ENCODE measurements at places on chromosomes 12 and 14.

GRCh38 chr14:66038618-66039017, 447.6 kb upstream of the CCDC196 start:
- peak; percentile 78 for DNase-seq

DNA sequence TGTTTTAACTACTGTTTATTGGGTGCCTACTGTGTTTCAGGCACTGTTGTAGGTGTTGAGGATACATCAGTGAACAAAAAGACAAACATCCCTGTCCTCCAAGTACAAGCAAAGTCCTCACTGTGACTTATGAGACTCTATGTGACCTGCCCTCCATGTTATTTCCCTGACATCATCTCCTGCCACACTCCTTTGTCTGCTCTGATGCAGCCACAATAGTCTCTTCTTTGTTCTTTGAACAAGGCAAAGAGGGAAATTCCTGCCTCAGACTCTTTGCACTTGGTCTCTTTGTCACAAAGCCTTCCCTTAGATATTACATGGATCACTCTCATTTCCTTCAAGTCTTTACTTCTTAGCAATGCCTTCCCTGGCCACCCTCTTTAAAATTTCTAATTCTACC, 240.1 kb upstream of the SRRM4 start:
- DNase-seq, result no peak

DNA sequence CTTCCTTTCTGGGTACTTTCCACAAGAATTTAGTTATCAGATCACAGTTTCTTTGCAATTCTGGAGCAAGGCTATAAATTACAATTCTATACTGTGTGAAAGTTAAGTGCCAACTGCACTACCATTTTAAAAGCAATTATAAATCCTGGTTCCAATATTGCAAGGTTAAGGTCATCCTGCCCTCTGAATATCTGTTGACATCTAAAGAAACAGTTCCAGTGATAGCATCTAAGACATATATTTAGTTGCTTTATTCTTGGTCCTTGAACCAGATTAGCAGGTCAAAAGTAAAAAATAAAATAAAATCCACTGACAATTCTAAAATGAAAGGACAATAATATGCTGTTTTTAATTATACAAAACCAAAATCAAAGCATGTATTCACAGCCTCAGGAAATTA, 334.2 kb downstream of the ATXN7L3B start:
- DNase-seq, result no peak

- no peak for DNase-seq
Observed at GRCh38 chr12:128408669-128409068, 141.7 kb downstream of the TMEM132C start.

GRCh38 chr12:112906712-112907414, at the start of gene OAS1:
OAS1 (plus strand) TSS chr12:112906962; CDS start chr12:112907040, 78 bp downstream.
- no peak for DNase-seq
